ENCODE measurements at places on chromosomes 2 and 18. TPM values are rescaled to one million over a fixed set of nuclear protein-coding genes. Genes with fewer than 3 reads are reported as not detected.

RIT2 gene
- not detected for total RNA-seq

- no peak overlapping the region for H3K4me3 ChIP-seq
- H3K4me1 ChIP-seq: no peaks in the 10 kb centered on the region
- H3K27ac ChIP-seq: no peak overlapping the region
- H3K36me3 ChIP-seq: no peaks in the 10 kb centered on the region
- DNase-seq: no peak
Measured at GRCh38 chr2:134574611-134575330, 144.0 kb downstream of the TMEM163 start.

CNDP1 gene
- 1.0 TPM for total RNA-seq

DNA sequence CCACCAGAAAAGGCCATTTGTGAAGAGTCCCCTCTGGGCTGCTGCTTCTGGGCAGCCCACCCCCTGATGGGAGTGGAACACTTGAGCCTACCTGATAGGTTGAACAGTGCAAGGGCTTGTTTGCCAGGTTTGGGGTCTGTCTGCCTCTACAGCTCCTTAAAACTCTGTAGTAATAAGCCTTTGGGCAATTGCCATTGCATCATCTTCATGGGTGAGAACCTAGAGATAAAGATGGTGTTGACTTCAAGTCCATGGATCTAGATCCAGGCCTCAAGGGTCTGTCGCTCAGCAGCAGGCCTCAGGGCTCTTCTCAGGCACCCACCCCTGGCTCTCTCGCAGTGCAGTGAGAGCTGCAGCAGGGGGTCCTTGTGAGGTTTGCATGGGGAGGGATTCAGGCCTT, 47.1 kb upstream of the MCFD2 start:
- H3K36me3 ChIP-seq: peaks cover 14% of the 10 kb centered on the region
- no peak overlapping the region for H3K4me3 ChIP-seq
- H3K27ac ChIP-seq: peak overlapping the region; percentile 80
- no peak for DNase-seq

GRCh38 chr18:23102493-23103261, 32.6 kb upstream of the CABLES1 start:
- H3K36me3 ChIP-seq: no peaks in the 10 kb centered on the region
- H3K4me1 ChIP-seq: no peaks in the 10 kb centered on the region
- DNase-seq: no peak
- H3K27ac ChIP-seq: no peak overlapping the region
- H3K4me3 ChIP-seq: no peak overlapping the region
- H3K27me3 ChIP-seq: no peaks in the 10 kb centered on the region

G6PC2 gene
- not detected for total RNA-seq

DNA sequence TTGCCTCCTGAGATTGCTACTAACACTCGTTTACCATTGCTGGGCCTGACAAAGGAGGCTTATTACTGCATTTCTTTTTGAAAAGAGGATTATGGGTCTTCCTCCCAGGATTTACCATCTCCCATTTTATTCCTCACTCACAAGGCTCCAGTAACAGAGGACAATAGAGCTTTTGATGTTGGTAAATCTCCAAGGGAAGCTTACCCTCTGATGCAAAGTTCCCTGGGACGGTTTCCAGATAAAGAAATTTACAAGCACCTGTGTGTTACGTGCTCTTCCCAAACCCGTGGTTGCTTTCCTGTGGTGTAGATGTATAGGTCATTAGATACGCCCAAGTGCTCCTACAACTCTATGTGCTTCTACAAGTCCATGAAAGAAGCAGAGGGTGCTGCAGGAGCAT, 17.1 kb downstream of the VSNL1 start:
- H3K36me3 ChIP-seq: no peaks in the 10 kb centered on the region
- H3K27me3 ChIP-seq: no peaks in the 10 kb centered on the region
- no peak overlapping the region for H3K27ac ChIP-seq
- no peak overlapping the region for H3K4me3 ChIP-seq
- DNase-seq: no peak
- H3K4me1 ChIP-seq: no peaks in the 10 kb centered on the region

Data from thyroid gland (tissue), 4 donors.